ENCODE measurements at places on chromosomes 12 and 14. TPM values are rescaled to one million over a fixed set of nuclear protein-coding genes. Genes with fewer than 3 reads are reported as not detected.

- no peak for DNase-seq
Measured at GRCh38 chr14:105201925-105202513, 20.9 kb upstream of the NUDT14 start.

DNA sequence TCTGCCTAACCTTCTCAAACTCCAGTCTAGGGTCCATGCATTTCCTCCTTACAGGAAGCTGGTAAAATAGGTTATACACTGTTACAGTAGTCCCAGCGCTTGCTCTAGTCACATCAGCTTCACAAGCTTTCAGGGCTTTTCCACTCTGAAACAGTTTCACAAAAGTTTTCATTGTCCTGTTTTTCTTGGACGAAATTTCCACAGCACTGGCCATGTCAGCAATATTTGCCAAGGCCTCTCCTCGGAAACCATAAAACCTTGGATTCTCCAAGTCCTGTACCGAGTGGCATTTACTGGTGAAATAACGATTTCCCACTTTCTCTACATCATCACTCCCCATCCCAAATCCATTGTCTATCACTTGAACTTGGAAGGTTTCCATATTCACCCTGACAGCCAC lies 2.1 kb downstream of the MLH3 start:
- DNase-seq, result no peak

DNA sequence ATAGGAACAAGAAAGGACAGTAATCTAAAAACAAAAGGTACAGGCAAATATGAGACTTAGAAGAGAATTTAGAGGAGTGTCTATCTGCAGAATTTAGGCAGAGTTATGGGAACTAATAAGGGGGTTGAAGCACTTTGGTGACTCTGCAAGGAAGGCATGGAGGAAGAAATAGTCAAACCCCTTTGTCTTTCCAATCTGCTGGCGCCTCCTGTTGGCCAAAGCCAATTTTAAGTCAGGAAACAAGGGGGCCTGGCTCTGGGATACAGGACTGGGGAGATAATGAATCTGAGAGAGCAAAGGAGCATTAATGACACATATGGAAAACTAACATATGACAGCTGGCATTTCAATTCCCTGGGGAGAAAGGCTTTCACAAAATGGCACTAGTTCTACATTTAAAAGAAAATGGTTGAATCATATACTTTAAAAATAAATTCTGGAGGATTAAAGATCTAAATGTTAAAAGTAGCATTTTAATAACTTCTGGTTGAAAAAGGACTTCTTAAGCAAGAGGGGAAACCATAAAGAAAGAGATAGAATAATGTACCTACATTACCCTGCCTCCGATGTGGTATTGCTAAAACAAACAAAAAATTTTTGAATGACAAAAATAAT lies 48.5 kb upstream of the CSRP2 start:
- peak; percentile 70 for DNase-seq

GRCh38 chr14:33788161-33788560 lies 162.7 kb downstream of the EGLN3 start:
- no peak for DNase-seq

- DNase-seq, result no peak
Measured at GRCh38 chr14:105578070-105578469, 51.7 kb downstream of the TMEM121 start.

- peak; percentile 37 for DNase-seq
Measured at GRCh38 chr12:8780389-8780788, 42.0 kb upstream of the A2ML1 start.

DNA sequence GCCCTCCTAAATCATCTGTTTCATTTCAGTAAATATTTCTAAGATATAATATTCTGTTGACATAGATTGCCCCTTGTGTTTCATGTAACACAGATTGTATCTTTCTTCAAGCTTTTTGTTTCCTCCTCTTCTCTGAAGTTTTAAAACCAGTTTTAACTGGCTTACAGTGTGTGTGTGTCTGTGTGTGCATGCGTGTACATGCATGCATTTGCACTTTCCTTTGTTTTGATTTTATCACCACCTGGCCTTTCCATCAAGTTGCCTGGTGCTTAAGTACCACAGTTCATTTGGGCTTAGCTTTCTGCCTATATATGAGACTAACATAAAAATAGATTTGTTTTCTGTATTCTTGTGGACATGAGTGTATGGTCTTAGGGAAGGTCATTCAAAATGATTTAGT lies 31.9 kb downstream of the ETNK1 start:
- DNase-seq, result no peak

DNA sequence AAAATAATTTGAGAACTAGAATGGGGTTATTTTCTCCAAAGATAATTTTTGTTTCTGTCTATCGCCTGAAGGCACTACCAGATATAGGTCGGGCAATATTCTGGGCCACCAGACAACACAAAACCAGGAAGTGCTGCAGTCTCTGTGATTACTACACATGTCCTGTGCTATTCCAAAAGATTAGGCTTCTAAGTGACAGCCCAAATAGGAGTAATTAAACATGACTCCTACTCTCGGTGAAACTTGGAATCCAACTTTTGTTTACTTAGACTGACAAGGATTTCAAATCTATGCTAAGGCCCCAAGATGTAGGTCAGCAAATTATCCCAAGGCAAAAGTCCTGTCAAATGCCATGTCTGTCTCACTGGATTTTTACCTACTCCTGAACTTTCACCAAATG lies 157.6 kb upstream of the LRFN5 start:
- DNase-seq, result no peak

DNA sequence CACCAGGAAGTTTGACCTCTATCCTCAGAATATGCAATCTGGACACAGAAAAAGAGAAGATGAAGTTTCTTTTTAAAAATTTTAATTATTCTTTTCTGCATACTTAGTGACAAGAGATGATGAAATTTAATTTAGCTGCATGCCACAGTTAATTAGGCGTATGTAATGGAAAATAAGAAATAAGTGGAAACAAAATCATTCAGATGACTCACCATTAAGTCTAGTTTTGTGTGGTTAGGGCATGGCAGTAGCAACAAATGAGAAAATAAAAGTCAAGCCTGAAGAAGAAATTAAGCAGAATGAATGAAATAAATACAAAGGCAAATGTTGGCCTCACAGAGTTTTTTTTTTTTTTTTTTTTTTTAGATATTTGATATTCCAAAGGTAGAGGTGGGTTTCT lies 30.9 kb upstream of the KLRD1 start:
- no peak for DNase-seq

- DNase-seq, result no peak
Measured at GRCh38 chr12:48780381-48781025, 8.4 kb downstream of the ADCY6 start.

DNA sequence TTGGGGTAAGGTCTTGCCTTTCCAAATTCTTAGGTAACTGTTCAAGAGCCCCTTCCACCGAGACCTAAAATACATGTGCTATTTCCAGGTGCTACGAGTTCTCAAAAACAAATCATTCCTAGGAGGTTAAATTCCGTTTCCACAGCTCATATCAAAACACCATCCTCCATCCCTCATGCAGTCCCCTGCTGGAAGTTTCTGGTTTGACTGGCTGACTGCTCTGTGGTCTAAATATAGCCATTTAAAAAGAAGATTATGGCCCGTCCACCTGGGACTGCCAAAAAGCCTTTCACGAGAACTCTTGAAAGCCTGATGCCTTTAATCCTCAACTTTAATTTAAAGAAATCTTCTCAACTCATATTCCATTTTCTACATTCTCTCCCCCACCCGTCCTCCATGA lies 201.5 kb upstream of the MYL2 start:
- DNase-seq, result peak; percentile 31

GRCh38 chr12:7190268-7191055 lies 976 bp downstream of the PEX5 start:
- no peak for DNase-seq

DNA sequence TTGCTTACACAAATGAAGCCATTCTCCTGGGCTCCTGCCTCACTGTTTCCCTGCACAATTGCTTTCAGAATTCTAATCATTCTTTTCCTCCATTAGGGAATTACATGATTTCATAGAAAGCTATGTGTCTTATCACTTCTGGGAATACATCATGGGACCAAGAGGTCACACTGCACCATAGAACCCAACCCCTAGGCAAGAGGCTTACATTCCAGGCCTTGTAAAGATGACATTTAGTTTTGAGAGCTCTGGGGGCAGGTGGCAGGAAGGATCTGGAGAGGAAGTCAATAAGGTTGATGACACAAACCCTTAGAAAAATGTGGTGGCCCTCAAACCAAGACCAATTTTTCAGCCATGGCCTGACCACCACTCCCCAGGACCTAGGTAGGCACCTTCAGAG lies 57.1 kb downstream of the NUAK1 start:
- DNase-seq, result no peak

DNA sequence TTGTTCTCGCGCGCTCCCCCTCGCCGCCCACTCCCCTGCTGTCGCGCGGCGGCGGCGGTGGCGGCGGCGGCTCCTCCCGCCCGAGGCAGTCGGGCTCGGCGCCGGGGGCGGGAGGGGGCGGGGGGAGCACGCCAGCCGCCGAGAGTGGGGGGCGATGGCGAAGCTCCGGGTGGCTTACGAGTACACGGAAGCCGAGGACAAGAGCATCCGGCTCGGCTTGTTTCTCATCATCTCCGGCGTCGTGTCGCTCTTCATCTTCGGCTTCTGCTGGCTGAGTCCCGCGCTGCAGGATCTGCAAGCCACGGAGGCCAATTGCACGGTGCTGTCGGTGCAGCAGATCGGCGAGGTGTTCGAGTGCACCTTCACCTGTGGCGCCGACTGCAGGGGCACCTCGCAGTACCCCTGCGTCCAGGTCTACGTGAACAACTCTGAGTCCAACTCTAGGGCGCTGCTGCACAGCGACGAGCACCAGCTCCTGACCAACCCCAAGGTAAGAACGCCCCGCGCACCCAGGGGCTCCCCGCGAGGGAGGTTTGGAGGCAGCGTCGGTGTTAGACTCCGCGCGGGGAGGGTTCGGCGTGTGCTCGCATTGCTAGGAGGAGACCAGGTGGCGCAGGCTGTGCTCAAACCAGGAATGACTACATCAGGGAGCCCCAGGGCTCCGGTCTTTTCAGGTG lies 629 bp downstream of the KCNMB4 start:
- DNase-seq, result peak; percentile 52

GRCh38 chr12:124505001-124505818 lies 62.2 kb downstream of the NCOR2 start:
- no peak for DNase-seq

DNA sequence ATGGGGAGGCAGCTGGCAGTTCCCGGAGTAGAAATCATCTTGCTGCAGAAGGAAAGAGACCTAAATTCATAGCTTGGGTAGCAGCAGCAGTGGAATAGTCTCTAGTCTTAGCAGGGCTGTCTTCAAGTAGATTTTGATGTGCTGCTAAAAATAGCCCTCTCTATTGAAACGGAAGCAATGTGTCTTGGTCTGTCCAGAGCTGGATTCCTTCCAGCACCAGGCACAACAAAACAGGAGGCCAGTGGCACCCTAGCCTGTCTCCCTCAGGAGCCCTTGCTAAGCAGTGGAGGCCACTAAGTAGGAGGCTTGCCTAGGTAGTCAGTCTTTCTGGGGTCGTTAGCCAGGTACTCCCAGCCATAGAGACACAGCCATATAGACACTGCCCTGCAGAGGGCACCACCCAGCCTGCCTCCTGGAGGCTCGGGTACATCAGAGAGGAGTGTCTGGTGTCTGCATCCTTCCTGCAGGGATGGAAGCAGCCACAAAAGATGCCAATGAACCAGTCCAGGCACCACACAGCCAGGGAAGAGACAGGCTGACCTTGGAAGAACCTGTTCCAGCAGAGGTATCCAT lies 97.5 kb downstream of the CRACR2A start:
- peak; percentile 42 for DNase-seq

GRCh38 chr14:61298824-61299223 lies 17.7 kb upstream of the TMEM30B start:
- no peak for DNase-seq

DNA sequence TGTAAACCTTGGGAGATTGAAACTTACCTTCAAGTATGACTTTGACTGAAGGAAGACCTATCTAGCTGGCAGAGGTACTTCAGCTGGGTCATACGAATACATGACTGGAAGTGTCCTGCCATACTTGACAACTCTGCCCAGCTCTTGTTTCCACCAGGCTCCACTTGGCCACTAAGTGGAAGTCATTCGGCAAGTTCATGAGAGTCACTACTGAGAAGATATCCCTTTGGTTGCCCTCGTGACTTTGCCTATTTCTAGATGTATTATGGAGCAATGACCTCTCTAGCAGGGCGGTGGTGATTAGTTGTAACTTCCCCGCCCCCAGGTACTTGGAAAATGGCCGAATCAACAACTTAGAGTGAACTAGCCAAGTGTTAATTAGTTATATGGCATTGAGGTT lies 8.6 kb upstream of the CACNA1C start:
- no peak for DNase-seq

GRCh38 chr14:106505366-106505765 lies 979.0 kb downstream of the TMEM121 start:
- DNase-seq, result no peak

GRCh38 chr12:131380965-131381705 lies 329.8 kb upstream of the SFSWAP start:
- DNase-seq, result no peak

DNA sequence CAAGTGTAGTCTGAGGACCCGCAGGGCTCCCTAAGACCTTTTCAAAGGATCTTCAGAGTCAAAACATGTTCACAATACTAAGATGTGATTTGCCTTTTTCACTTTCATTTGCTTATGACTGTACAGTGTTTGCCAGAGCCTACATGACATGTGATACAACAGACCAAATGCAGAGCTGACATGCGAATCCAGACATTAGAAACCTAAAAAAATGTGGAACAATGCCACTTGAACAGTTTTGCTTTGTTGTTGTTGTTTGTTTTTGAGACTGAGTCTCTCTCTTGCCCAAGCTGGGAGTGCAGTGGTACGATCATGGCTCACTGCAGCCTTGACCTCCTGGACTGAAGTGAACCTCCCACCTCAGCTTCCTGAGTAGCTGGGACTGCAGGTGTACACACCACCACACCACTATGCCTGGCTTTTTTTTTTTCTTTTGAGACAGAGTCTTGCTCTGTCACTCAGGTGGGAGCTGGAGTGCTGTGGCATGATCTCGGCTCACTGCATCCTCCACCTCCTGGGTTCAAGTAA lies 5.3 kb upstream of the RAB35 start:
- no peak for DNase-seq

GRCh38 chr12:96486751-96487613 lies 2.4 kb upstream of the CFAP54 start:
- peak; percentile 90 for DNase-seq

DNA sequence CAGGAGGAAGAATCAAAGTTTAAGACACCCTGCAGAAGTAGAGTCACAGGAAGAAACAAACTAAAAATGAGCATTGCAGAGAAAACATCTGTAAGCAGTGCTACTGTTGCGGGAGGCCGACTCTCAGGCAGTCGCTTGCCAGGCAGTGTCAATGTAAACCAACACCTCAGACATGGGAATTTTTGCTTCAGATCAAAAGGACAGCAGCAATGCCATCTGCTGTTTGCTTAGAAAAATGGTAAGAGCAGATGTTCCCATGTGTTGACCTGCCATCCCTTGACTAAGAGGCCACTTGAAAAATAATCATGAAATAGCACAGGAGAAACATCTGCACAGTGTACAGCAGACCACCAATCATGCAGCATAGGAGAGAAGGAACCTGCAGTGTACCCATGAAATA lies 196.6 kb downstream of the SLC25A21 start:
- DNase-seq, result peak; percentile 56

TMEM30B gene
- 85.3 TPM for total RNA-seq

HOXC11 gene
- 0.84 TPM for total RNA-seq

FAM186B gene
- 1.1 TPM for total RNA-seq

BICD1 gene
- total RNA-seq, result 15.7 TPM

KRT81 gene
- total RNA-seq, result 2,042 TPM

SYT1 gene
- total RNA-seq, result 0.51 TPM

LRRK2 gene
- not detected for total RNA-seq

PLBD1 gene
- 0.87 TPM for total RNA-seq

CLEC4D gene
- not detected for total RNA-seq

TEP1 gene
- 8.9 TPM for total RNA-seq

ISCA2 gene
- 30.1 TPM for total RNA-seq

KERA gene
- not detected for total RNA-seq

CTDSP2 gene
- 39.4 TPM for total RNA-seq

RBM25 gene
- total RNA-seq, result 53.2 TPM

BMAL2 gene
- 137 TPM for total RNA-seq

ACVRL1 gene
- 0.40 TPM for total RNA-seq
